ENCODE measurements at places on chromosomes 11 and 22.

DNA sequence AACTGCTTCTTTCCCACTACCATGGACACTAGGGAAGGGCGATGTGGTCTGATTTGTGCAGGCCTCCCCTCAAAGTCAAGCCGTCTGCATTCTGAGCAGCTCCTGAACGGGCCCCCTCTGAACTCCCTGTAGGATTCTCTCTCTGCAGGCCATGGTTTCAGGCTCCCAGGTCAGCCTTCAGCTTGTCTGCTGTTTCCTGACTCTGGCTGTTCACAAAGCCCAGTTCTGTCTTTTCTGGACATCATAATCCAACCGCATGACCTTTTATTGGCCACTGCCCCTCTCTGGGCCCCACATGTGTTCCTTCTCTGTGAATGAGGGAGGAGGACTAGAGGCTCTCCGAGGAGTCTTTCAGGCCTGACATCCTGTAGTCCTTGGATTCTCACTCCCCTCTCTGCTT is 161.0 kb downstream of the FEZ1 start:
- no peak for DNase-seq

DNA sequence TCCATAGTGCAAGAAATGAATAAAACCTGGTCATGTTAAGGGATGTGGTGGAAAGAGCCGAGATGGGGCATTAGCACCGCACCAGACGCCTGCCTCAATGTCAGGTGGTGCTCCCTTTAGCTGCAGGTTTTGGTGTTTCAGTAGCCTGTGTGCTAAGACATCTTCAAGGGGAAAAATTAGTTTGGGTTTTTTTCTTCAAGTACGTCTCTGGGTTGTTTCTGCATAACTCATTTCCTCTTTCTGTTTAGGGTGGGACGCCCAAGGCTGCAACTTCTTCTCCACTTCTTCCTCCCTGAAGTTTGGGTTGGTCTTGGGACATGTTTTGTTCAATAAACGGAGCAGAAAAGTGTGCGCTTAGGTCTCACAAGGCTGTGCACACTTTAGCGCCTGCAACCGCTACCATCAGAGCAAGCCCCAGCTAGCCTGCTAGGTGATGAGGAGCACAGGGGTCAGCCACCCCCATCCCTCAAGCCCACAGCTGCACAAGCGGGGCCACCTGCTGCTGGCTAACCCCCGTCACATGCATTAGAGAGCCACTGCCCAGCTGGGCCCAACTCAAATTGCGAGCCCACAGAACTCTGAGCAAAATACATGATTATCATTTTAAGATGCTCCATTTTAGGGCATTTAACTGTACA is 1495.7 kb downstream of the TBC1D22A start:
- DNase-seq = no peak

DNA sequence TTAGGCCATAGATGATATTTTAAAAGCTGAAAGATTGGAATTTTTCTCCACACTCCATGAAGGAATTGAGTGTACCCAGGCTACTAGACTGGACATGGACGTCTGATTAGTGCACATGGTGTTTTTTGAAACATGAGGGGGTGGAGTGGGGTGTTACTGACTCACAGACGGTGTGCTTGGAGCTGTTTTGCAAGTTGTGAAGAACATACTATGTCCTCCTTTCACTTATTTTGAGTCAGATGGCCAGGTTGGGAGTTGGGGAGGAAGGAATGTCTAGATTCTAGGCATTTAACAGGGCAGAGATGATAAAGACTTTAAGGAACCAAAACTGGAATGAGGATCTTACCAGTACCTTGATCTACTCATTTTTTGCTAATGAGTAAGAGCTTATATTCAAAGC is 158.1 kb upstream of the MTNR1B start:
- no peak for DNase-seq

GRCh38 chr11:18392434-18393321 is 1.7 kb upstream of the LDHA start:
- no peak for DNase-seq

DNA sequence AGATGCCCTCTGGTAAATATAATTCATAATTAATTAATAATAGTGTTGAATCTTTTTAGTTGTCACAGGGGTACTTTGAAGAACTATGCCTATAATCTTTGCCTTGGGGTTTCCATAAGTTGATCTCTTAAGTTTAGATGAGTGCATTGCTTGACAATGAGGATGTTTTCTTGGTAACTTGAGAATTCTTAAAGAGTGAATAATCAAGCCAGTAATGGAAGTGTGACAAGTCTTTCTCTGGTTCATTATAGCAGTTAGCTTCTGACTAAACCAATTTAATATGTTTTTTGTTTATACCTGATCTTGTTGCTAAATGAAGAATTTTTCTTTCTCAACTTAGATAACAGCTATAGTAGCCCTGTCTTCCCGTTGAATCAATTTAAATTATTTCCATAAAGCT is 46.2 kb downstream of the ATXN10 start:
- no peak for DNase-seq

GRCh38 chr11:93099806-93100205 is 98.0 kb downstream of the SLC36A4 start:
- DNase-seq = no peak

GRCh38 chr11:133732109-133732674 is 113.1 kb downstream of the SPATA19 start:
- no peak for DNase-seq

GRCh38 chr11:105100981-105101630 is 38.5 kb downstream of the CARD18 start:
- no peak for DNase-seq

DNA sequence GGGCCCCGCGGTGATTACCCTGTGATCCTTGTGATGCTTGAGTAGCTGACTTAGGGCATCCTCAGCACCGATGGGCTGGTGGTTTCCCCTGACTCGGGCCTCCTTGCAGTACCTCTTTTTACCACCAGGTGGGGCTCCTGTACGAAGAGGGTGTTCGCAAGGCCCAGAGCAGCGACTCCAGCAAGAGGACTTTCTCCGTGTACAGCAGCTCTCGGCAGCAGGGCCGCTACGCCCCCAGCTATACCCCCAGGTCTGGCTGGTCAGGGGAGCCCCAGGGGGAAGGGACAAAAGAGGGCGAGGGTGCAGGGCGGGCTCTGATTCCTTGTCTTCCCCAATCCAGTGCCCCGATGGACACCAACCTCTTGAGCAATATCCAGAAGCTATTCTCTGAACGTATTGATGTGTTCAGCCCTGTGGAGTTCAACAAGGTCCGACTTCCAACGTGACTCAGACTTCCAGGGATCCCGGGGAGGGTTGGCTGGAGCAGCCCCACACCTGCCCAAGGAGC is 1.3 kb upstream of the TM7SF2 start:
- peak; percentile 87 for DNase-seq

DNA sequence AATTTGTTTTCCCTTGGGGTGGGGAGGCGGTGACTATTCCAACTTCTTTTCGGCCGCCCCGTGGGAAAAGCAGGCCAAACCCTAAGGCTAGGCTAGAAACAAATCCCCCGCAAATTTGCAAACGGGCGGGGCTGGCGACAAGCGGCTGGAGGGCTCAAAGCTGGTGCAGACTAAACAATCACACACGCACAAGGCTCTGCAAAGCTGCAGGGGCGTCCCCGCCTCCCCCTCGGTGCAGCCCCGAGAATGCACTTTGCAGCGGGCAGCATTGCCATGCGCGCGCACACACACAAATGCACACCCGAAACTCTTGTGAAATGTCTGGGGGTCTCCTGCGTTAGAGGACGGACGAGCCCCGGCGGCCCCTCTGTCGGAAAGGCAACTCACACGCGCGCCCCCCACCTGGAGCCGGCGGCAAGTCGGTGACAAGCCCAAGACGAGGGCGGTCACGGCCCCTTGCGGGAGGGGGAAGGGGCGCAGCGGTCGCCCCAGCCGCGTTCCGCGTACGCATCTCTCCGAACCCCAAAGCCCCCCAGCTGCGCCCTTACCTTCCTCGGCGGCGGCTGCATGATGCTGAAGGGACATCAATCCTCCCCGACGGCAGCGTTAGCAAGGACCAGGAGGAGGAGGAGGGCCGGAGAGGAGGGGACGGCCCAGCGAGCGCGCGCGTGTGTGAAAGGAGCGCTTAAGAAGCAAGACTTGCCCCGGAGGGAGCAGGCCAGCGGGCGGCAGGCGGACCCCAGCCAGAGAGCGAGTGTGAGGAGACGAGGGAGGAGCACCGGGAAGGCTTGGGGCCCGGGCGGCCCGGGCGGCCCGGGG is 600 bp downstream of the FCHSD2 start:
- DNase-seq = peak; percentile 62

DNA sequence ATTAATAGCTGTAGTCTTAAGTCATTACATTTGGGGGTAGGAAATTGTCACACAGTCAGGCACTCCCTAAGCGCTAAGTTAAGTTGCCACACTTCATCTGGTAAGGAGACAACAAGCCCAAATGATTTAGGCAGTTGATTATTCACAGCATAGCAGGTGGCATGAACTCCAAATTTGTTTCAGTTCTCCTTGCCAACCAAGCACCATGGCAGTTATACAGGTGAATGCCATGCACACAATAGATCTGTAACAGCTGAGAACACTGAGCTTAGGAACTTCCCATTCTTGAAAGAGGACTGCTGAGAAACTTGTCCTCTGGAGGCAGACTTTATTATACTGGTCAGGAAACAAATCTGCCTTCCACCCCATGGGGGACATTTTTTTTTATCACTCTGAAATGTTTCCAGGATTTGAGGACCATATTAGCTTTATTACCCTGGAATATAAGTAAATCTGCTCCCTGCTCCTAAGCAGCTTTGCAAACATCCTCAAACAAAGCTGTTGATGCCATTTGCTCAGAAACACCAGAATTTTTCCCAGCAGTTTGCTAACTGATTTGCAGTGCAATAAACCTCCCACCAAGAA is 5.1 kb upstream of the INTS4 start:
- DNase-seq = no peak

GRCh38 chr11:73556966-73557365 is 40.9 kb downstream of the FAM168A start:
- DNase-seq = no peak

GRCh38 chr11:76671626-76672309 is 1.2 kb upstream of the LRRC32 start:
- no peak for DNase-seq

- no peak for DNase-seq
These were observed 134.4 kb downstream of the MPPED1 start for GRCh38 chr22:43546186-43546585.

GRCh38 chr11:16312233-16312765 is 44.0 kb downstream of the SOX6 start:
- no peak for DNase-seq

DNA sequence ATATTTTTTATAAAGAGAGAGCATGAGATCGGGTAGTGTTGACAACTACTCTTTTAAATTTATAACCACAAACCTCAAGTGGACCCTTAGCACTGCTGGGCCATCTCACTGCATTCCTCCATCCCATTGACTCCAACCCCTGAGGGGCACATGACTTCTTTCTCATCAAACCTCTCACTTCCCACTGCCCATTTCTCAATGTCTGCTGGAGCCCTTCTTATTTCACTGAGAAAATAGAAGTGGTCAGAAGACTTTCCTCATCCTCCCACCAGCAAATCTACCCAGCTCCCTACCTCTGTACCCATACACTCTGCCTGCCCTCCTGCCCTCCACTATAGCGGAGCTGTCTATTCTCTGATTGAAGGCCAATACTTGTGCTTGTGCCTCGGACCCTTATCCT is 370.6 kb upstream of the MPPED2 start:
- DNase-seq = no peak

DNA sequence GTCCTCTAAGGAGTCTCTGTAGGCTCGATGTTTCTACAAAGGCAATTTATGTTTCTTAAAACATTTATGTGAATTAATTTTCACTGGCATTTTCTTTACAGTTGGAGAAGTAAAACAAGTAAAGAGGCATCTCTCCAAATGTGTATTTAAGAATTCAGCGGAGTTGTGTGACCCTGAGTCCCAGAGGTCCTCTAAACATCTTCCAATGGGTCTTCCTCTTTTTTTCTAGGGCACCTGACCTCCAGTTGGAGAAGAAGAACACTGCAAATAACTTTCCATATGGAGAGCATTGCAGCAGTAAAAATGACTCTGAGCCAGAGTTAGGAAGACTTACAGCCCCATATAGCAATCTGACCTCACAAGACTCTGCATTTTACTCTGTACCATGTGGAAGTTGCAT is 480.5 kb upstream of the RAG2 start:
- no peak for DNase-seq

GRCh38 chr11:44561275-44561805 is 4.1 kb upstream of the CD82 start:
- DNase-seq = peak; percentile 72

DNA sequence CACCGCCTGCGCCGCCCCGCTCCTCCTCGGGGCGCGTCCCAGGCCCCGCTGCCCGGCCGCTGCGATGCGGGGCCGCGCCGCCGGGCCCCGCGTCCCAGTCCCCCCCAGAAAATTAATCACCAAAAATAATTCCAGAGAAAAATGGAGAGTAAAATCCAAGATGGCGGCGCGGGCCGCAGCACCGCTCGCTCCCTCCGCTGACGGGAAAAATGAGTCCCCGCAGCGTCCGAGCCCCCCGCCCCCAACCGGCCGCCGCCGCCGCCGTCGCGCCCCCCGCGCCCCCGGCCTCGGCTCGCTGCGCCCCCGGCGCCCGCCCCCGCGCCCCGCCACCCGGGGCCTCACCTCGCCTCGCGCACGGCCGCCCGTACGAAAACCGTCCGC is at the start of gene KMT5B:
TSS of gene KMT5B (minus strand) at position 162 of the 381 bp plus-strand sequence. CDS start 23,220 bp downstream, outside the sequence.
- no peak for DNase-seq

GRCh38 chr11:85725510-85726258 is 39.7 kb upstream of the CCDC89 start:
- DNase-seq = no peak

DNA sequence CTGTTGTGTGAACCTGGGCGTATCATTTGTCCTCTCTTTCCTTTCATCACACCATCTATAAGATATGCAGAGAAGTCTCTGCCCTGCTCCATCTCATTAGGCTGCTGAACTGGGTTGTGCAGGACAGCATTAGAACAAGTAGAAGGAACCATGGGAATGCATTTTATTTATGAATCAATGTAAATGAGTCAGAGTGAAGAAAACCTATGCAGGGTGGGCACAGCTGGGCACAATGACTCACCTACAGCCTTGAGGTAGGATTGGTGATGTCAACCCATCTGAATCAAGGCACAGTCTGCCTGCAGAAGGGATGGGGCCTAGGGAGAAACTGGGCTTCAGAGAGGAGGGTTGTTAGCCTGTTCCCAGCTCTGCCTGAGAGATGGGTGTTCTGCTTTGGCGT is 123.4 kb downstream of the CSNK2A3 start:
- DNase-seq = no peak

DNA sequence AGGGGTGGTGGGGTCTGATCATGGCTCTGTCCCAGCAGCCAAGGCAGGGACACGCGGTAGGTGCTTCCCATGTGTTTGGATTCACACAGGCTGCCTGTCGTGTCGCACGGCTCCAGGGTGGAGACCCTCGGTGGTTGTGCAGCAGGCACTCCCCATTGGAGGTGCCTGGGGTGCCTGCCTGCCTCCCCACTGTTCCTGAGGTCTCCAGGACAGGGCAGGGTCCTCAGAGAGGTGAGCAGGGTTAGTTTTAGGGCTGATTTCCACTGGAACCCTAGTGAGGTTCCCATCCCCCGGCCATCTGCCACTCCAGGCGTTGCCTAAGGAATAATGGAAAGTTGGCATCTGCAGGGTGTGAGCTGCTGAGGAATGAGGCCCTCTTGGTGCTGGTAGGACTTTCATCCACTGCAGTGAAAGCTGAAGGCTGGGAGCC is 32.3 kb downstream of the OSBPL5 start:
- no peak for DNase-seq

- no peak for DNase-seq
These were observed 25.0 kb downstream of the RAB30 start for GRCh38 chr11:83046621-83047172.

GRCh38 chr11:34696862-34697261 is 76.0 kb downstream of the EHF start:
- DNase-seq = no peak

Measured in hematopoietic multipotent progenitor cell treated with erythropoietin and hydrocortisone succinate and interleukin-3 and kit ligand, for 8 days (in vitro differentiated cells).